ENCODE measurements at places on chromosomes 12 and 14. TPM values are rescaled to one million over a fixed set of nuclear protein-coding genes. Genes with fewer than 3 reads are reported as not detected.

ANKRD33 gene
- not detected for total RNA-seq

CLEC4C gene
- total RNA-seq = not detected

SRRM4 gene
- not detected for total RNA-seq

DCN gene
- total RNA-seq = not detected

GRCh38 chr12:90897986-90898385 is 57.0 kb downstream of the CCER1 start:
- no peak for DNase-seq

GRCh38 chr12:69844836-69845235 is 19.8 kb downstream of the MYRFL start:
- no peak for DNase-seq

DNA sequence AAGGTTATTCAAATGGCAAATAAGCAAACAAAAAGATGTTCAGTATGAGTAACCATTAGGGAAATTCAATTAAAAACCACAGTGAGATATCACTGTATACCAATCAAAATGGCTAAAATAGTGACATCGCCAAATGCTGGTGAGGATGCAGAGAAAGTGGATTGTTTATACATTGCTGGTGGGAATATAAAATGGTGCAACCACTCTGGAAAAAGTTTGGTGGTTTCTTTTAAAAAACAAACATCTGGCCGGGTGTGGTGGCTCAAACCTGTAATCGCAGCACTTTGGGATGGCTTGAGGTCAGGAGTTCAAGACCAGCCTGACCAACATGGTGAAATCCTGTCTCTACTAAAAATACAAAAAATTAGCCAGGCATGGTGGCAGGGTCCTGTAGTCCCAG is 14.0 kb upstream of the STRAP start:
- DNase-seq = no peak
